ENCODE measurements at places on chromosomes 7 and 10. TPM values are rescaled to one million over a fixed set of nuclear protein-coding genes. Genes with fewer than 3 reads are reported as not detected.

DNA sequence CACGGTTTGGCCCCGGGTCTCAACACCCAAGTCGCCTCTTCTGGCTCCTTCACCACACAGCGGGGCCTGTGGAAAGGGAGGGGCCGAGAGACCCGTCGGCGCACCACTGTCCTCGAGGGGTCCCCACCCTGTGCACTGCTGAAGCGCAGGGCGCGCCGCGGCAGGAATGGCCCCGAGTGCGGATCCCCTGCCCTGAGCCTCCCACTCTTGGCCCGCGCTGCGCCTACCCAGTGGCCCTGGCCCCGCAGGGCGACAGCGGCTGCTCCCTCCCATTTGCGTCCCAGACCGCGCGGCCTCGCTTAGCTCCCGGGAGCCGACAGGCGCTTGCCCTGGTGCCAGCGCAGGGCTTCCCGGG is 2.1 kb upstream of the SFMBT2 start:
- DNase-seq = no peak

- no peak for DNase-seq
These were observed 76.3 kb downstream of the WDFY4 start for GRCh38 chr10:48760983-48761382.

GRCh38 chr10:67017218-67017617 is 91.4 kb downstream of the LRRTM3 start:
- DNase-seq = no peak

- DNase-seq = no peak
These were observed 33.9 kb downstream of the MTPN start for GRCh38 chr7:135943134-135943879.

DNA sequence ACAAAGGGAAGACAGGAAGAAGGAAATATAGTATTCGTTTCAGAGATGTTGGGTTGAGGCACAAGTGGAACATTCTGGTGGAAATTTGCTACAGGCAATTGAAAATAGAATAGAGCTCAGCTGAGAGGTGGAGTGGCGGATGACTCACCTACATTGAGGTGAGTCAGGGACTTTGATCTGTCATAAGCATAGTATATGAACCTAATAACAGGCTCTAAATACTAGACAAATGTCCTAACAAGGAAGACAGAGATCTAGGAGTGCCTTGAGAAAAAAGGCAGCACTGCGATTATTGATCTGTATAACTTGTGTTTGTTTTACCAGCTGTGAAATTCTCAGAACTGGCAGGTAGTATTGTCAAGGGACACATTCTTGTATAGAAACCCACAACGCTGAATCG is 907 bp upstream of the IFRD1 start:
- no peak for DNase-seq

DNA sequence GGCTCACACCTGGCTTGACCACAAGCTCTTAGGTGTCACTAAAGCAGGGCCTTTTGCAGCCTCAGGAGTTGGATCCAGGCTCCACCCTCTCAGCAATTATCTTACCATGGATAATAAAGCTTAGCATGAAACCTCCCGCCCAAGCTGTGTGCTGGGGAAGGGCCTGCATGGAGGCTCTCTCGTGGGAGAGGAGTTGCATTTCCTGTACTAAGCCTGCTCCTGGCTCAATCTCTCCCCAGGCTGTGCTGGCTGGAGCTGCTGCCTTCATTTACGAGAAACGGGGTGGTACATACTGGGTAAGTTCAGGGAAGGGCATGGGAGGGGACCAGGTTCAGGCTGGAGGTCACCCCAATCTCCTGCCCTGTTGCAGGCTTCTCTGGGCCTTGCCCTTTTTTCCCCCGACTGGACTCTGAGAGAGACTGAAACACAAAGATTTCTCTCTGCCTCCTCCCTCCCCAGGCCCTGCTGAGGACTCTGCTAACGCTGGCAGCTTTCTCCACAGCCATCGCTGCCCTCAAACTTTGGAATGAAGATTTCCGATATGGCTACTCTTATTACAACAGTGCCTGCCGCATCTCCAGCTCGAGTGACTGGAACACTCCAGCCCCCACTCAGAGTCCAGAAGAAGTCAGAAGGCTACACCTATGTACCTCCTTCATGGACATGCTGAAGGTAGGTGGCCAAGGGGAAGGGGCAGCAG is 2.7 kb downstream of the TMEM176A start:
- DNase-seq = no peak

AKR1C1 gene
- 35.5 TPM for total RNA-seq

MUC12 gene
- total RNA-seq = 1.5 TPM

Data from posterior vena cava (tissue), 2 donors.